ENCODE measurements at places on chromosomes 1 and 21. TPM values are rescaled to one million over a fixed set of nuclear protein-coding genes. Genes with fewer than 3 reads are reported as not detected.

The NPHS2 gene
- not detected for polyA plus RNA-seq

The LAMC1 gene
- 58.5 TPM for polyA plus RNA-seq

The COL24A1 gene
- 0.07 TPM for polyA plus RNA-seq

The SSR2 gene
- 442 TPM for polyA plus RNA-seq

- no peak for DNase-seq
These were observed 1577.0 kb downstream of the NCAM2 start for GRCh38 chr21:22575165-22575584.

- no peak for DNase-seq
These were observed 9.4 kb downstream of the OLIG2 start for GRCh38 chr21:33035147-33035546.

DNA sequence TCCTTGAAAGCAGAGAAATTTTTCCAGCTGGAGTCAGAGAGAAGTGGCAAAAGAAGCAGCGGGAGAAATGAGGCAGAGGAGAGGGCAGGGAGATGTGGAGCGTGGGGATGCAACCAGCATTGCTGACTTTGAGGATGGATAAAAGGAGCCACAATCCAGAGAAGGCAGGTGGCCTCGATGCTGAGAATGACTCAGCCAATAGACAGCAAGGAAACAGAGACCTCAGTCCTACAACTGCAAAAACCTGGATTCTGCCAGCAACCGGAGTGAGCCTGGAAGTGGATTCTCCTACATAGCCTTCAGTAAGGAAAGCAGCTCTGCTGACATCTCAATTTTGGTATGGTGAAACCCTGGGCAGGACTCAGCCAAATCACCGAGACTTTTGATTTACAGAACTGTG lies 128.9 kb upstream of the ATP1B1 start:
- DNase-seq = no peak

DNA sequence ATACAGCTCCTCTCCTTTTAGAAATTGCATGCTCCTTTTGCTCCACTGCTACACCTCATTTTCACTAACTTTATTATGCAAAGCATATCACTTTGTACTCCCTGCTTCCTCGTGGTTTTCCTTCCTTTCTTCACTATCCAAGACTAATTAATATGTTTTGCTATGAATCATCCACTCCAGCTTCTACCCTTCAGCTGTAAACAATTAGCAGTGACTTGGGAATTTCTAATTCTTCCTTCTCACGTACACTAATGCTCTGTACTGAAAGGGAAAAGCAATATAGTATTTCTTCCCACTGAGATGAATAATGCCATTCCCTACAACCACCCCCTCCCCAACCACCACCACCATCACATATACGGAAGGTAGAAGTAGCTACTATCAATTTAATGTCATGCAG lies 1917.0 kb downstream of the MRPL39 start:
- DNase-seq = no peak

DNA sequence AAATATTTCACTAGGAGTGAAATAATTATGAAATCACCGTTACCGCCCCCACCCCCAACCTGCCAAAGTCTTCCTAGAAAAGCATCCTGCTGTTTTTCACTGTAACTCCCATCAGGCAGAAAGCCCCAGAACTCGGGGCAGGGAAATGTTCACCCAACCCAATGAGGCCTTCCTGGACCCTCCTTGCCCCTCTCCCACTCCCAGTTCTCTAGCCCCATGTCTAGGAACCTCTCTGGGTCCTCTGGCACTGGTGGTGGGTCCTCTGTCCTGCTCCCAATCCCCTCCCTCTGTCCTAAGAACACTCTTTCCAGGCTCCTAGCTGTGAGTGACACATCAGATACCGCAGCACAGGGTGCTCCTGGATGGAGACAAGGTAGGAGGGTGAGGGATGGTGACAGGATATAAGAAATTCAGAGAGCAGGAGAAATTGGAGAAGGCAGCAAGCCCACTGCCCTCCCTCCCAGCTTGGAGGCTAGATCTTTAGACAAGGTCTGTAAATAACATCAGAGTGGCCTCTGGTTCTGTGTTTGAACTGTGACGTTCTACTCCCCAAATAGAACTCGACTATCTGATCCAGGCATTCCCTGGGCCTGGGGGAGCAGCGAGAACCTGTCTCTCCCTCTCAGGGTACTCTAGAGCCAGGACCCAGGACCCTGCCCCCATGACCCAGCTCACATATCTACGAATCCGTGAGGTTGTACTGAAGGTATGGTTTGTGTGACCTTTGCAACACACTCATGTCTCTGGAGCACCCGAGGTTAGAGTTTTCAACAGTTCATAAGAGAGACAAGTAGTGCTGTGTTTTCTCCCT lies 23.3 kb upstream of the BTG2 start:
- peak; percentile 29 for DNase-seq

DNA sequence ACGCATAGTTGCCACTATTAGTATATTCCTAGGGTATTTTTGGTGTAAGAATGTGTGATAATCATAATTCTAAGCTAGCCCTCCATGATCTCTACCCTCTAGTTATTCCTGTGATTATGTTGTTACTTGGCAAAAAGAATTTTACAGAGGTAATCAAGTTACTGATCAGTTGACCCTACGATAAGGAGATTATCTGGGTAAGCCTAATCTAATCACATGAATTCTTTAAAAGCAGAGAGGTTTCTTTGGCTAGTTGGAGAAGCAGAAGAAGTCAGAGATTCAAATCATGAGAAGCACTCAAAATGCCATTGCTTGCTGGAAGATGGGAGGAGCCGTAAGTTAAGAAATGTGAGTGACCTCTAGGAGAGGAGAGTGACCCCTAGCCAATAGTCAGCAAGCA lies 72.7 kb downstream of the RPE65 start:
- DNase-seq = no peak

DNA sequence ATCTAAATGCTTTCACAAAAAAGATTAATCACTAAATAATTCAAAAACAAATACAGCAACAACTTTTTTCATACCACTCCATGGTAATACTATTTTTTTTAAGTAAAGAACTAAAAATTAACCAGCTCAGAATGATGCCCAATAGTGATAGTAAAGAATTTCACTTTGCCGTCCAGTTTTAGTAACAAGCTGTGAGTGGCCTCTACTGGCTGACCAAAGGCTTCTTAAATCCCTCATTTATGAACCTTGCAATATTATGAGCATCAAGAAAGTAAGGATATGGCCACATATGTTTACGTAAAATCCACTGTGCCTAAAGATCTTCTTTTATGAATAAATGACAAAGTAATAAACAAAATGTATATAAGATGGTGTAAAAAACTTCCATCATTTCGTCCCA lies 108.6 kb downstream of the GPATCH2 start:
- DNase-seq = no peak

DNA sequence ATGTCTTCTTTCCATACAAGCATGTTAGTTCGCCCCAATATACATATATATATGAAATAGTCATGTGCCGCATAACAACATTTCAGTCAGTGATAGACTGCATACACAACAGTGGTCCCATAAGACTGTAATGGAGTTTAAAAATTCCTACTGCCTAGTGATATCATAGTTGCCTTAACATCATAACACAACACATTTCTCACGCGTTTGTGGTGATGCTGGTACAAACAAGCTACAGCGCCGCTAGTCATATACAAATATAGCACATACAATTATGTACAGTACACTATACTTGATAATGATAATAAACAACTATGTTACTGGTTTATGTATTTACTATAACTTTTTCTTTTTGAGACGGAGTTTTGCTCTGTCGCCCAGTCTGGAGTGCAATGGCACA lies 10.7 kb upstream of the SLAMF8 start:
- DNase-seq = no peak

DNA sequence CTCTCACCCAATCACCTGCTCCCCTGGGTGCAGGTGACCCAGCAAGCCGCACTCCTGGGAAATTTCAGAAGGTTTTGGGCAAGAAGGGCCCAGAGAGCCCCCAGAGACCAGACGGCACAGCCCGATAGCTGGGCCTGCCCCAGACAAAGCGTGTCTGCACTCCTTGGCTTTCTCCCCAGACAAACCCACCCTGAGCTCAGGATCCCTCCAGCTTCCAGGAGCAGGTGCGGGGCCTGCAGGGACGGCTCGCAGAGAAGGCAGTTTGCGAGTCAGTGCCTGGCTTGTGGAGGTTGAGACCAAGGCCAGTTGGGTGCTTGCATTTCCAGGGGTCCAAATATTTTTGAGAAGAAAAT lies 6.7 kb downstream of the PDE9A start:
- no peak for DNase-seq

DNA sequence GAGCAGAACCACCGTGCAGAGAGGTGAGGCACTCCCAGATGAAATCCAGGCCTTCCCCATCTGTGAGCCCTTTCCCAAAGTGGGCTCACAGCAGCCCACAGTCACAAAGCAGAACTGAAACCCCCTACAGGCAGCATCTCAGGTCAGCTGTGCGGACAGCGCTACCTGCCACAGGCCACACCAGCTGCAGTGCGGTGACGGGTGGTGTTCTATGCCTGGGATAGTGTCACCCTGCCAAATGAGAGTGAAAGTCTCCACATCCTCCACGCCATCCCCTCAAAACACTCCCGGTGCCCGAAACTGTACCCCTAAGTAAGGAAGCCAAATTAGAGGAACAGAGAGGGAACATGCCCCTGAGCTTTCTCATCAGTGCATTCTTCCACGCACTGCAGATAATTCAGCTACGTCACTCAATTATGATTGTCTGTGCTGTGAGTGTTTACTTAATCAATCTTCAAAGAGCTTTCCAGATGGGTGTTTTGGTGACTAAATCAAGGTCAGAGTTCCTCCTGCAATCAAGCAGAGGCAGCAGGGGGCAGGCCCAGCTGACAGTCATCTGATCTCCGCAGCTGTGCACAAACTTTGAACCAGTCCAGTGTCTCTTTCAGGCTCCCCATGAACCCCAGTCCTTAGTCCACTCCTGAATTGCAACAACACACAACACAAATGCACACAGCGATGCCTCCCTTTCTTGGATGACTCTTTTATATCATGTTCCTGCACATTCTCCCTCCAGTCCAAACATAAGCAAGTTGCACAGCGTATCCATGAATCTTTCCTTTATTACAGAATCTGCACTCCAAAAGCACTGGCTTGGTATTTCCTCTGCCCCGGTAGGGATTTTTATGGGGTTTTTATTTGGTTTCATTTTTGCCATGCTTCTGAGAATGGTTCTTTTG lies 150.0 kb downstream of the TOMM20 start:
- DNase-seq = peak; percentile 96
